ENCODE measurements at places on chromosomes 2 and 18.

DNA sequence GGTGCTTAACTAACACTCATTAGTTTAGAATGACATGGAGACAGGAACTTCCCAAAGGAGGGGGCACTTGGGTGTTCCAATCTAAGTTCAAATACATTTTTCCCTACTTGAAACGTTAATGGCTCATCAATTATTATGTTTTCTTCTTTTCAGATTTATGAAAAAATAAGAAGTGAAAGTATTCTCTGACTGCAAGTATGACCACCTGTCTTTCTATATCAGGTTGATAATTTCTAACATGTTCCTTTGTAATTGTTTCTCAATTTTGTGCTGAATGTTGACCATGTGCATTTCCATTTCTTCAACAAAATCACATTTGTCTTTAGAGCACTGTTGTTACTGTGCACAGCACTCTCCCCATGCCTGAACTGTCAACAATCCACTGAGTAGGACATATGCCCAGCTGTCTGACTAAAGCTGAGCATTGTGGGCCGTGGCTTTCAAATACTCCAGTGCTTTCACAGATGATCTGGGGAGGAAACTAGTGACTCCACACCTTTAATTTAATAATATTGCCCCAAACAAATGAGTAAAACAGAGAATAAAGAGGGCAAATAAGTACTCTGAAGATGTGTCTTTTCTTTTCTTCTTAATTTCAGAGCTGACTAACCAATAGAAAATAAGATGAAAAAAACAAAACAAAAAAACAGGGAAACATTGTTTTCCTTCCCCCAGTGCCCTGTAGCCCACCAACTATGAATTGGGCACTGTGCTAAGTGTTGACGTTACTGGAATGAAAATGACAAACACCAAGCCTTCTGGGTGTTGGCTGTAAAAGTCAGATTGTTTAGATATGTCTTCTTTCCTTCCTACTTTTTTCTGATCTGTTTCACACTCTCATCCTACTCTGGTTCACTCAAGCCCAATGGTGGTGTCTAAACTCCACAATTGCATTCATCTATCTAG, 16.0 kb downstream of the LANCL1 start:
- DNase-seq, result no peak

DNA sequence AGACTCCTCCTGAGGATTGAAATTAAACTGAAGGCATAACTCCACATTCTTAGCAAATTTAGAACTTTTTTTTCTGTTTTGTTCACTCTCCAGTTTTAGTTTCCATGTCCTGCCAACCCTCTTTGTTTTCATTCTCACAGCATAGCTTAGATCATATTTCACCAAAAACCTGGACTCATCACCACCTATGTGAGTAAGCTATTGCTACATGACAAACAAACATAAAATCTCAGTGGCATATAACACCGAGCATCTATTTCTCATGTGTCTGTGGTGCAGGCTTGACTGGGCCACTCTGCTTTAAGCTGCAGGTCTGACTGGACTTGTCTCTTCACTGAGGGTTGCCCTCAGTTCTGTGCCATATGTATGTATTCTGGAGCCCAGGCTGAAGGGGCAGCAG, 385.2 kb downstream of the ARHGAP15 start:
- DNase-seq, result no peak

DNA sequence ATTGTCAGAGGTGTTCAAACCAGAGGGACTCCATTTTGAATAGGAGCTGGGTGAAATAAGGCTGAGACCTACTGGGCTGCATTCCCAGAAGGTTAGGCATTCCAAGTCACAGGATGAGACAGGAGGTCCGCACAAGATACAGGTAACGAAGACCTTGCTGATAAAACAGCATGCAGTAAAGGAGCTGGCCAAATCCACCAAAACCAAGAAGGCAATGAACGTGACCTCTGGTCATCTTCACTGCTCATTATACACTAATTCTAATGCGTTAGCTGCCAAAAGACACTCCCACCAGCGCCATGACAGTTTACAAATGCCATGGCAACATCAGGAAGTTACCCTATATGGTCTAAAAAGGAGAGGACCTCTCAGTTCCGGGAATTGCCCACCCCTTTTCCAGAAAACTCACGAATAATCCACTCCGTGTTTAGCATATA, 10.6 kb downstream of the SH3YL1 start:
- DNase-seq, result no peak

DNA sequence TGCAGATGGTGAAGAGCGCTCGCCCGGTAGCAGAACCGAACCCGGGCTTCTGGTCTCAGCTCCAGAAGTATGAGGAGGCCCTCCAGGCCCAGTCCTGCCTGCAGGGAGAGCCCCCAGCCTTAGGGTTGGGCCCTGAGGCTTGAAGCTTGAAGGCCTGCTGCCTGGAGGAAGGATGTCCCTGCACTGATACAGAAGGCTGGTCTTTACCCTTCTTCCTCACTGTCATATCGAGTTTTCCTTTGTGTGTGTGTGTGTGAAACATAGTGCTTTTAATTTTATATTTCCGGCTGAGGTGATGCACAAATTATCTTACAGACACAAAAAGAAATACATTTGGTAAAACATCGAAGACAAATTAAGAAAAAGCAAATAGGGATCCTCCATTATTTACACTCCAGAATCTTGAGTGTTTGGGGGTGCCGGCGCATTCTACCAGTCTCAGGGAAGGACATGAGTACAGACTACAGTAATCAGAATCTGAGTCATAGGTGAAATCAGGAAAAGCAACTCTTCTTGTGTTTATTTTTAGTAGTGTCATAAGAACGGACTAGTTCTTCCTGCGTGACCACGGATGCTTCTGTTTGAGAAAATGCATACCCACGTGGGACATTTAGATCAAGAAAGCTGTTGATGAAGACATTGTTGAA, 1.3 kb downstream of the DUSP28 start:
- no peak for DNase-seq

- DNase-seq, result no peak
Observed at GRCh38 chr2:128324008-128324896, 5.6 kb upstream of the HS6ST1 start.

DNA sequence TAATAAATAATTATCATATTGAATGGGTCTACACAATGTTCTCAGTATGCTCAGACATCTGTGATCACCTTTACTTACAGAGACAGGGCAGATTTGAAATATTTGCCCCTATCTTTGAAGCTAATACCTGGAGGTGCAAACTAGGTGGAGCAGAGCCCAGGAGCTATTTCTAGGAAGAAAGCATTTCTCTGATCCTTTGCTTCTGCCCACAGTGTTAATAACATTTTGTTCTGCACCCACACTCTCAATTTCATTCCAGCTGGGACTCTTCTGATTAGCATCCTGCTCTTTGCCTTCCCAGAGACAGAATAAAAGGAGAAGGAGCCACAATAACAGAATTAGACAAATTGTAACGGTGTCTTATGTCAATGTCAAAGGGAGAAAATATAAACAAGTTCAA, 11.6 kb upstream of the SCN2A start:
- DNase-seq, result no peak

DNA sequence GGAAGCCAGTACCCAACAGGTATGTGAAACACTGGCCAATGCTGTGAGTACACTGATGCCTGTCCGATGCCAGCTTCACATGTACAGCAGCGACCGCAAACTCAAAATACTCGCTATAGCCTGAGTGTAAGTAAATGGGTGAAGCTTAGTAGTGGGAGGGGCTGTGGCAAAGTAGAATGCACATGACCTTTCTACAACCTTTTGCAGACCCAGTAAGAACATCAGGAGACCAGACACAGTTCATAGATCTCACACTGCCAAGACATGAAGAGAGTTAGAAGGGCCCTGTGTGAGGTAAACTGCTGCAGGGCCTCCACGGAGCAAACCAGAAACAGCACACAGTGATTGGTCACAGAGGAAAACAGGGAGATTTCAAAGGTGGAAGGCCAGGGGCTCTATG, 9.1 kb upstream of the UBXN4 start:
- no peak for DNase-seq

- no peak for DNase-seq
Observed at GRCh38 chr18:74897971-74898657, 300.4 kb downstream of the ZNF407 start.

GRCh38 chr18:75052475-75052874, 156.5 kb downstream of the PTGR3 start:
- DNase-seq, result no peak

DNA sequence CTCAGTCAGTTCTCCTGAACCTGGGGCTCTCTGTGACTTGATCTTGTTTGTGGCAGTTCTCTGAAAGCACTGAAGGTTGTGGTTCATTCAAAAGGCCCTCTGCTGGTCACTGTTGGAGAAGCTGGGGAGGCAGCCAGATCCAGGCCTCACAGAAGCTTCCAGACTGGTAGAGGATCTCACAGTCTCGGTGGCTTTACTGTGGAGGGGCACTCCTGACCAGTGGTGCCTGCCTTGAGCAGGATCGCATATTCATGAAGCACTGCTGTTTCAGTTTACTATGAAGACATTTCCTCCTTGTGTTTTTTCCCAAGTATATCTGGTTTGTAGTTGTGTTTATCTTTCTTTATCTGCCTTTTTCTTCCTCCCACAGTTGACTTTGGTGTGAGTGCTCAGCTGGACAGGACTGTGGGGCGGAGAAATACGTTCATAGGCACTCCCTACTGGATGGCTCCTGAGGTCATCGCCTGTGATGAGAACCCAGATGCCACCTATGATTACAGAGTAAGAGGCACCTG, 133.9 kb downstream of the MAP4K4 start:
- peak; percentile 29 for DNase-seq

- DNase-seq, result no peak
Observed at GRCh38 chr2:54954705-54955357, 95.4 kb downstream of the RTN4 start.

- DNase-seq, result no peak
Observed at GRCh38 chr2:46960618-46961017, 45.0 kb upstream of the MCFD2 start.

GRCh38 chr18:79068341-79068936, 755 bp upstream of the ATP9B start:
- DNase-seq, result no peak

GRCh38 chr2:204108330-204108751, 171.8 kb downstream of the ICOS start:
- peak; percentile 52 for DNase-seq

DNA sequence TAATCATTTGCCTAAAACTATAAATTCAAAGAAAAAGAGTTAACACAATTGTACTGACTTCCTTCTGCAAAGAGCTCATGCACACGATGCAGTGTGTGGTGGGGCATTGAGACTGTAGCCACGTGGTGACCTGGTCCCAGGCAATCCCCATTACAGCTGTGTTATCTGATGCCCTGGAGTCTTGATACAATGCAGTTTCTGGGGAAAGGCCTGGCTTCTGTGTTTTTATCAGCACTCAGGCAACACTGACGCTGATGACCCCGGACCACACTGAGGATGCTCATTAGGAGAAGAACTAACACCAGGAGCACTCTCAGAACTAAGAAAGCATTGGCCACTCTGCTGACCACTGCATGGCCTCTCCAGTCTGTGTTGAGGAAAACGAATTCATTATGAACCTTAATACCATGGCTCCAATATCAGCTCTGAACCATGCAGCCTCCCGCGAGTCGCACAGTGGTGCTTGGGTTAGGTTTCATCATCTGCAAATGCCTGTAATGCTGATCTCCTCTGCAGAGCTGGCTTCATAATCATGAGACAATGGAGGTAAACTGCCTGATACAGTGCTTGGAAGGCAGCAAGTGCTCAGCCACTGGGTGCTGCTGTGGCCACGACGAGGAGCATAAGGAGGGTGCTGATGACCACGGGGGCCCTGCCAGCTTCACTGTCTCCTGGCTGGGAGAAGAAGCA, 218.5 kb downstream of the MYT1L start:
- no peak for DNase-seq

GRCh38 chr2:238593236-238593635, 166.5 kb downstream of the ASB1 start:
- no peak for DNase-seq

DNA sequence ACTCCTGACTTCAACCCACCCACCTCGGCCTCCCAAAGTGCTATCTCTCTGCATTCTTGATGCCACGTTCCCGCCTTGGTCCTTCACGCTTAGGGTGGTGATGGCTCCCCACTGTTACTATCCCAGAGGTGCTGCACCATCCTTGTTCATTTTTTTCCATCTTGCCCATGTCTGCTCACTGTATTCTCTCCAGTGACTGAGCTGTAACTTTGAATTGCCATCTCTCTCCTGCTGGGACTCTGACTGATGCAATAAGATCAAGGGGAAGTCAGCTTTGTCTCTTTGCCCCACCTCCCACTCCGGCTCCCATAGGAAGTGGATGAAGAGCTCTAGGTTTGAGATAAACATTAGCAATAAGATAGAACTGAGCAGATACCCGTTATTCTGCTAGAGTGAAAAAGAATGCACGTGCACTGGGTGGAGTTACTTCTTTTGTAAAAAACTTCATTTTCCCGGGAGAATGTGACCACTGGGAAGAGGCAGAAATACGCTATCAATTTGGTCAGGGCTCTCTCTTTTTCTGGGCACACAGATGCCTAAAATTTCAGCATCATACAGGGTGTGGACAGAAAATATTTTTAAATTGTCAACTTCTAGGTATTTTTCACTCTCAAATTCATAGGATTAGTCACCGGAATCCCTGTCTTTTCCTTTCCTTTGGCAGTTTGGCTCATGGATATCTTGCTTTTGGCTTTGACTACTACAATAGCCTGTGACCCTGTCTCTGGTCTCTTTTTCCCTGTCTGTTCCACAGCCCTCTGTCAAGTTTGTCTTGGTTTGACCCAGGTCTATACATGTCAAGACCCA, 105.4 kb downstream of the POLR1A start:
- DNase-seq, result no peak

DNA sequence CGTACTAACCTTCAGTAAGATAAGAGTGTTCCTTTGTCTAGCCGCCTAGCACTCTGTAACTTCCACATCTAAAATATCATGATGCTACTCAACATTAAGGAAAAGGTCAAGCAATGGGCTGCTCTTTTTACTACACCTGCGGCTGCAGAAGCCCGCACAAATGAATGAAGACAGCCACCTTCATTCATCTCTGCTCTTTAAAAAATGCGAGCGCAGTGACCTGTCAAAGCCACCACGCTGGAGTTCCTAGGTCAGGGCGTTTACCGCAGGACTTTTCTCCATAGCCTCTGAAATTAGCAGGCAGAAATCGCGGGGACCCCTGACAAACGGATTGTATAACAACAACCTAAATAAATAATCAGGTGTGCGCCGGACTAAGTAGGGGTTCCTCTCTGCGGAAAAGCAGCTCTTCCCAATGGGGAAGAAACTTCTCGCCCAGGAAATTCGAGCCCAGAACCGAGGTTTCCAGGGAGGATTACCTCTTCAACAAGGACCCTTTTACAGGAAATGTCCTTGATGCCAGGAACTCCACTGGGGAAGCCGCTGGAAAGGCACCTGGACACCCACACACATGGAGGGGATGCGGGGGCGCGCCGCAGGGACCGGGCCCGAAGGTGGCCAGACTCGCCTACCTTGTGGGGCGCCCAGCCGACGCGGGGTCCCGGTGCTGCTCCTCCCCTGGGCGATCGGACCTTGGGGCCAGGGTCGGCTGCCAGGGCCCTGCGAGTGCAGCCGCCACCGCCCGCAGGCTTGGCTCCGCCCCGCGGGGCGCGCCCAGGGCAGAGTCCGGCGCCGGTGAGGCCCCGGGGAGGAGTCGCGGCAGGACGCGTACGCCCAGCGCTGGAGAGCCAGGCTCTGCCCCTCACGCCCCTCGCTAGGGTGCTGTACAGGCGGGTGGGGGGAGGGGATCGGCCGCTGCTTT, at the start of gene CCDC68:
Gene CCDC68, minus strand, starts transcription at position 758 of the 922 bp plus-strand sequence. CDS start 16,670 bp downstream, outside the sequence.
- no peak for DNase-seq
